Endodermal cell (in vitro differentiated cells): ENCODE measurements at places on chromosomes 12 and 14. TPM values are rescaled to one million over a fixed set of nuclear protein-coding genes. Genes with fewer than 3 reads are reported as not detected.

ST8SIA1 gene
- 12.3 to 15.8 TPM (median 13.3 TPM) in 3 replicates for total RNA-seq

NCAPD2 gene
- total RNA-seq, result 71.8 to 102 TPM (median 90.3 TPM) in 3 replicates

LGR5 gene
- total RNA-seq, result 43.4 and 49.9 TPM in 2 replicates

MMP19 gene
- 0.40 to 1.1 TPM (median 0.59 TPM) in 3 replicates for total RNA-seq

CRY1 gene
- 17.1 to 37.8 TPM (median 33.4 TPM) in 3 replicates for total RNA-seq

DEPDC4 gene
- 5.1 to 10.6 TPM (median 7.3 TPM) in 3 replicates for total RNA-seq

UTP20 gene
- 29.1 and 29.9 TPM in 2 replicates for total RNA-seq

HCFC2 gene
- 1.5 to 3.4 TPM (median 3.2 TPM) in 3 replicates for total RNA-seq

TAS2R7 gene
- not detected in 3 replicates for total RNA-seq

USP44 gene
- 8.7 to 19.7 TPM (median 17.5 TPM) in 3 replicates for total RNA-seq

KRT83 gene
- total RNA-seq, result not detected in 3 replicates

RSRC2 gene
- 84.0 and 88.1 TPM in 2 replicates for total RNA-seq

LBHD2 gene
- total RNA-seq, result not detected in 3 replicates

EIF4B gene
- 638 and 655 TPM in 2 replicates for total RNA-seq

C12orf76 gene
- 22.4 to 25.9 TPM (median 23.5 TPM) in 3 replicates for total RNA-seq

LRFN5 gene
- 1.1 to 1.7 TPM (median 1.4 TPM) in 3 replicates for total RNA-seq

CLEC4C gene
- total RNA-seq, result not detected in 2 replicates

PRH1 gene
- 31.0 and 42.6 TPM in 2 replicates for total RNA-seq

NGB gene
- not detected in 3 replicates for total RNA-seq

PRKD1 gene
- 12.4 to 17.2 TPM (median 12.6 TPM) in 3 replicates for total RNA-seq

PLCZ1 gene
- 0.25 TPM in 1 of 2 replicates, not detected in the other for total RNA-seq

ACSM4 gene
- total RNA-seq, result 11.4 to 24.2 TPM (median 13.9 TPM) in 3 replicates

MGP gene
- not detected in 2 replicates for total RNA-seq

PCED1B gene
- 2.5 to 4.2 TPM (median 3.2 TPM) in 3 replicates for total RNA-seq

SLC25A21 gene
- total RNA-seq, result 1.9 and 2.1 TPM in 2 replicates

SYNE3 gene
- total RNA-seq, result 5.0 and 5.2 TPM in 2 replicates

NID2 gene
- 1.7 and 1.8 TPM in 2 replicates for total RNA-seq

EIF2B1 gene
- total RNA-seq, result 44.4 and 45.8 TPM in 2 replicates

PLA2G1B gene
- total RNA-seq, result not detected in 3 replicates

TAC3 gene
- 1.8 and 1.9 TPM in 2 replicates for total RNA-seq

GNB3 gene
- 3.6 to 10.1 TPM (median 10.0 TPM) in 3 replicates for total RNA-seq

LIN7A gene
- total RNA-seq, result 16.3 and 19.3 TPM in 2 replicates

ARMH4 gene
- total RNA-seq, result 30.7 and 33.0 TPM in 2 replicates

CCDC197 gene
- not detected in 3 replicates for total RNA-seq

KCNJ8 gene
- 0.73 to 2.9 TPM (median 2.7 TPM) in 3 replicates for total RNA-seq

SLC10A1 gene
- not detected in 3 replicates for total RNA-seq

MIPOL1 gene
- total RNA-seq, result 22.0 and 22.6 TPM in 2 replicates

PAH gene
- 1.1 to 3.0 TPM (median 1.5 TPM) in 3 replicates for total RNA-seq

SERPINA5 gene
- total RNA-seq, result 1.5 and 1.6 TPM in 2 replicates

SSPN gene
- total RNA-seq, result 3.7 and 4.0 TPM in 2 replicates

COQ6 gene
- 15.5 to 21.9 TPM (median 18.0 TPM) in 3 replicates for total RNA-seq

SRGAP1 gene
- 7.3 to 17.4 TPM (median 13.4 TPM) in 3 replicates for total RNA-seq

CREBL2 gene
- 46.9 and 50.1 TPM in 2 replicates for total RNA-seq

CLEC4D gene
- total RNA-seq, result 0.72 TPM in 1 of 3 replicates, not detected in the others

L2HGDH gene
- total RNA-seq, result 20.1 to 23.2 TPM (median 20.6 TPM) in 3 replicates

CD27 gene
- total RNA-seq, result 0.44 TPM in 1 of 2 replicates, not detected in the other

FLVCR2 gene
- 6.2 to 9.2 TPM (median 8.4 TPM) in 3 replicates for total RNA-seq

IL22 gene
- not detected in 2 replicates for total RNA-seq

MUCL1 gene
- total RNA-seq, result not detected in 2 replicates

IGF1 gene
- total RNA-seq, result not detected in 3 replicates

RNASE12 gene
- not detected in 2 replicates for total RNA-seq

FSCB gene
- total RNA-seq, result 0.22 to 0.25 TPM in 2 of 3 replicates, not detected in the other

NRIP2 gene
- total RNA-seq, result 0.45 TPM in 1 of 2 replicates, not detected in the other

GDF3 gene
- total RNA-seq, result 0.72 to 4.3 TPM (median 1.3 TPM) in 3 replicates

NDRG2 gene
- 44.6 to 54.9 TPM (median 52.8 TPM) in 3 replicates for total RNA-seq

FOXA1 gene
- total RNA-seq, result 33.2 to 51.4 TPM (median 51.1 TPM) in 3 replicates
